ENCODE measurements at places on chromosomes 5 and 9.

- DNase-seq, result no peak
These were observed 19.0 kb downstream of the ENC1 start for GRCh38 chr5:74621492-74621891.

DNA sequence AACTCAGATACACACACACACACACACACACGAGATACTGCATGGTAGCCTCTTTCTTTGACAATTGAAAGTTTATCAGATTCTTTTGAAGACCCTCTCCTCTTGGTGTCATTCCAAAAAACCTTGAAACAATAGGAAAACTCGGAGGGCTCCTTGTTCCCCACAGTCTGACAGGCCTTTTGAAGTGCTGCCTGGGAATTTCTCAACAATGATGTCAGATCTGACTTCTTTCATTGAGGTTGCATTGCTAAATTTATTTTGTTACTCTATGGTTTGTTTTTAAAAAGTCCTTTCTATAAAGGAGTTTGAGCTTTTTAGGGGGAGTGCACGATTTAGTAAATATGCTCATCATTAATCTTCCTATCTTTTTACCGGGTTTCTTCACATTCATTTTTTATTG lies 583.9 kb downstream of the SEMA5A start:
- DNase-seq, result no peak

DNA sequence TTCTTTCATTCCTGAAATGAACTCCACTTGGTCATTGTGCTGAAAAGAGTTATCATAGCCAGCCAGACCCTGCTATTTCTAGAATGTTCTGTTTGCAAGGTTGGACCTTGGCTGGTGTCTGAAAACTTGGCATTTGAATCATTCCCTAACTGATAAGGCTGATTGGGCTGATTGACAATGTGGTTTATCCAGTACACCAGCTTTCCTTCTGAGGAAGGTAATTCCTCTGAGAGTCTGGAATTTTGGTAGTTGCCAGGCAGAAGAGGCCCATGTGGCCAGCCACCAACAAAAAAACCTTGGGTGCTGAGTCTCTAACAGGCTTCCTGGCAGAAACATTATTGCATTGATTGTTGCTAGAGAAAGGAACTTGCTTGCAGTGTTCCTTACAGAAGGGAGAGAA lies 15.3 kb downstream of the SEC61B start:
- no peak for DNase-seq

- no peak for DNase-seq
These were observed 243.2 kb downstream of the ELAVL2 start for GRCh38 chr9:23582836-23583235.

DNA sequence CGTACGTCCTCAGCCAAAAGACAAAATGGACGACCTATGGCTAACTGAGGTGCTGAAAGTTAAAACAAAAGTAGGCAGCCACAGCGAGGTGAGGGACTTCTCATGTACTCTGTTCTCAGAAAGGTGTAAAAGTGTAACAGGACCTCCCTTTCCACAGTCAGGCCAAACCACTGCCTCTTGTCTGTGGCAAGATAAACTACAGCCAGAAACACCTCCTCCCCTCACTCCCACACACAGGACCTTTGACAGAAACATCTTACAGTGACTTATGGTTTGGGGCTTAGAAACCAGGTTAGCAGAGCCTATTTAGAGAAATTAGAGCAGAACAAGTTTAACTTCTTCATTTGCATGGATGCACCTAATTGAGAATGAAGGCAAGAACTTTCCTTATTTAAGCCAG lies 499.1 kb upstream of the GRIN3A start:
- no peak for DNase-seq

DNA sequence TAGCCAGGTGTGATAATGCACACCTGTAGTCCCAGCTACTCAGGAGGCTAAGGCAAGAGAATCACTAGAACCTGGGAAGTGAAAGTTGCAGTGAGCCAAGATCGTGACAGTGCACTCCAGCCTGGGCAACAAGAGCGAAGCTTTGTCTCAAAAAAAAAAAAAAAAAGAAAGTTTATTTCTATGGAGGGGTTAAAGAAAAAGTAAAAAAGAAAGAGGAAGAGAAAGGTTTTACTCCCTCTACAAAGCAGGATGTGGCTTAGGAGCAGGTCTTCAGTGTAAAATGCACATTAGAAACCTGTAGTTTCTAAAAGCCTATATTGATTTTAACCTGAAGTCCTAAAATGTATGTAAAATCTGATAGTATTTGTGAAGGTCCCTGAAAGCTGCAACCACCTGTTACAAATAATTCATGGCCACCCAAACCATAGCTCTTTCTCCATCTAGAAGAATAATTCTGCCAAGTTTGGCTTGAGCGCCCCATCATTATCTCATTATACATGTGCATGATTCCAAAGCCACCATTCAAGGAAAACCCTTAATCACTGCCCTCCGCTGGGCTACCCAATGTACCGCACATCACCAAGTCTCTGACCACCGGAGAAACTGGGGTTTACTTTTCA lies 3.4 kb downstream of the FNBP1 start:
- no peak for DNase-seq

DNA sequence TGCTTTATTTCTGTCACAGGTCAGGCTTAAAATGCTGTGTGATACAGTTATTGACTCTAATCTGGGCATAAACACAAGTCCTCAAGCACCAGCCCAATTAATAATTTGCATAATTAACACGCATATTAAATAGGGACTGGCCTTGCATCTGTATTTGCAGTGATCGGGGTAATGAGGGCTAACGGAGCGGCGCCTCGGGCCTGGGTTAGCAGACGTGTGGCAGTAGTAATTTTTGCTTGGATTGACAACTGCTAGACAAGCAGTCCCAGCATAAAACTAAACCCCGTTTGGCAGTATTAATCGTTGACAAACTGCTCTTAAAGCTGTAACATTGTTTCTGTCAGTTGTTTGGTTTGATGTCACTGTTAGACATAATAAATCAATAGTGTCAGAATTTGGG lies 109.2 kb downstream of the PBX3 start:
- no peak for DNase-seq

DNA sequence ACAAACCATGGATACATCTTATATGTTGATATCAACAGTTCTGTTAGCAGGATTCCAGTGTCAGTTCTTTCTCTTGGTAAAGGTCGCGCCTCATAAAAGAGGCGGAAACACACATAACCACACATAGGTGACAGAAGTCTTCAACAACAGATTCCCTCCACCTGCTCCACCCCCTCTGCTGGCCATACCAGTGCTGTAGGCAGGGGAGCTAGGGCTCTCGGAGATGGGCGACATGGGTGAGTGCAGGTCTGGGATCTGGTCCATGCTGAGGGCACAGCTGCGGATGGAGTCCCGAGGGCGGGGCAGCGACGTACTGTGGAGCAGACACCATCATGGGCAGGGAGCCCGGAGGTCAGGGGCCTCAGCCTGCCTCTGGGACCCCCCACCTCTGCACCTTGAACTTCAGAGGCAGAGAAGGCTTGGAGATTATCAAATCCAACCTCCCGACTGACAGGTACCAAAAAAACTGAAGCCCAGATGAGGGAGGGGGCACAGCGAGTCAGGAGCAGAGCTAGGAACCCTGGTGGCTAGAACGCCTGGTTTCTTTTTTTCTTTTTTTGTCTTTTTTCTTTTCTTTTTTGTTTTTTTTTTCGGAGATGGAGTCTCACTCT lies 12.0 kb upstream of the TOR2A start:
- DNase-seq, result no peak

DNA sequence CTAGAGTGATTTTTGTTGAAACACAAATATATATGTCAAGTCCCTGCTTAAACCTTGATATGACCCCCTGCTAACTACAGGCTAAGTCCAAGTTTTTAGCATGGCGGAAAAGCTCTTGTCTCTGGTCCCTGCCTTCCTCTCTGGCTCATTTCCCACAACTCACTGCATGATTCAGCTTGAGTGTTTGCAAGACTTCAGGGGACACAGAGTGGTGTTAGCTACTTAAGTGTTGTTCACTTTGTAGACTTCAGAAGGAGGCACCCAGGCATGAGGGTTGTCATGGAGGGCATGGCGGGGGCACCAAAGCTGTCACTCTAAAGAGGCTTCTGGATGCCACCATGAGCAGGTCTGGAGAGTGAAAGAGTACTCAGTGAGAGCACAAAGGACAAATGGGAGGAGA lies 362.4 kb upstream of the ACTBL2 start:
- DNase-seq, result no peak

- DNase-seq, result no peak
These were observed 77.5 kb upstream of the CAST start for GRCh38 chr5:96584712-96585111.

- DNase-seq, result no peak
These were observed 565.5 kb downstream of the ZNF608 start for GRCh38 chr5:124180875-124181461.

GRCh38 chr5:168886157-168886556 lies 307.0 kb upstream of the PANK3 start:
- no peak for DNase-seq

DNA sequence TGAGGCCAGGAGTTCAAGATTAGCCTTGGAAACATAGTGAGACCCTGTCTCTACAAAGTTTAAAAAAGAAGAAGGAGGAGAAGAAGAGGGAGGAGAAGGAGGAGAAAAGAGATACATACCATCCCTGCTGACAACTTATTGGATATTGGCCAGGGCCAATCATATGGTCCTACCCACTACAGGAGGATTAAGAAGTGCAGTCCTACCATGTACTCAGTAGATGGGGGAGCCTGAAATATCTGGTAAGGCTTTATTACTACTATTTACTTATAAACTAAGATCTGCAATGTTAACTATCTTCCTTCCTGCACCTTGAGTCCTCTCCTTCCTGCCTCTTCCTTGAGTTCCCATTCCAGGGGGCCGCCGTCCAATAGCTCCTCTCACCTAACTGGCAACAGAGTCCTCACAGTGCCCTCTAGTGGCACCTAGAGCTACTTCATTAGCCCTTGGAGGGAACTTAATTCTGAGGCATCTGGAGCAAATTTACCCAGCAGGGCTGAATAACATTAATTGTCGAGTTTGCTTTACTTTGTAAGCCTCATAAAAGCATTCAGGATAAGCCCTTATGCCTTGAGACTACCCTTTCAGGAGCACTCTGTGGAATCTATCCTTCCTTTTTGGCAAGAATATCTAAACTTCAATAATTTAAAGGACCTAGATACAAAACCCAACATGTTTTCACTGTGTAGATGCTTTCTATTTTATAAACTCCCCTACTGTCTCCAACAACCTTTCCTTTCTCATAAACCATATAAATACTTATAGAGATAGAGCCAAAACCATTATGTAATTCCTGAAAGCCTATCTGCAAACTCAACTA lies 39.1 kb upstream of the RANBP6 start:
- DNase-seq, result peak; percentile 82

DNA sequence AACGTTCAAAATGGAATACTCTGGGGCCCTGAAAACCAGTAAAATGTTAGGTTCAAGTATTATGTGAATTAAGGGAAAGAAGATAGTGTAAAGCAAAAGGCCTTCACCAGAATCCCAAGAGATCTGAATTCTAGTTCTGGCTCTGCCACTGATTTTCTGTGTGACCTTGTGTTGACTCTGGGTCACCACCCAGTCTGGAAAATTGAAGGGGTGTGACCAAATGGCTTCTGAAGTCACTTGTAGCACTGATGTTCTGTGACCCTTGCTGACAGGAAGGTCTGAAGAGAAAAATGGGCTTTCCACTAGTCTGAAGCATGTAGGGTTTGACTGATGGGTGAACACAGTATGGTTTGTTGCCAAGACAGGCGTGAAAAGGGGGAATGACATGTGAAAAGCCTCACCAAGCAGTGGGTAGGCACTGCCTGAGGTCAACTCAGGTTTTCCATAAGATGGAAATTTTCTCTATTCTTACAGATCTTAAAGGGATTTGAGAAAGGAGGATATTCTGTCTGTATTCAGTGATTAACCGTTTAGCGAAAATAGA lies 33.1 kb downstream of the ANP32B start:
- DNase-seq, result no peak

GRCh38 chr5:159178978-159179377 lies 30.4 kb downstream of the RNF145 start:
- no peak for DNase-seq

DNA sequence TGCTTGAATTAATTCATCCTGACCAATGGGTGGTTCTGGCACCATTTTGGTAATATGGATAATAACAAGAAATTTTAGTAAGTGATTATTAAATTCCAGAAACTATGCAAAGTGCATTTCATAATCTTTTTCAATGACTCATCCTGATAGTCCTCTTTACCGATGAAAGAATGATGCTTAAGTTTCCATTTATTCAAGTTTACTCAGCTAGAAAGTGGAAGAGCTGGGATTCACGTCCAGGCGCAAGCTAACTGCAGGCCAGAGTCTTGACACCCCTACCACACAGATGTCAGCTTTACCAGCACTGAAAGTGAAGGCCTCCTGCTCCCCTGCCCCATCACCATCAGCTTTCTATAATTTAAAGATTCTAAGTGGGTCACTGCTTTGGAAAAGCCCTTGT lies 493.5 kb upstream of the WWC1 start:
- no peak for DNase-seq

DNA sequence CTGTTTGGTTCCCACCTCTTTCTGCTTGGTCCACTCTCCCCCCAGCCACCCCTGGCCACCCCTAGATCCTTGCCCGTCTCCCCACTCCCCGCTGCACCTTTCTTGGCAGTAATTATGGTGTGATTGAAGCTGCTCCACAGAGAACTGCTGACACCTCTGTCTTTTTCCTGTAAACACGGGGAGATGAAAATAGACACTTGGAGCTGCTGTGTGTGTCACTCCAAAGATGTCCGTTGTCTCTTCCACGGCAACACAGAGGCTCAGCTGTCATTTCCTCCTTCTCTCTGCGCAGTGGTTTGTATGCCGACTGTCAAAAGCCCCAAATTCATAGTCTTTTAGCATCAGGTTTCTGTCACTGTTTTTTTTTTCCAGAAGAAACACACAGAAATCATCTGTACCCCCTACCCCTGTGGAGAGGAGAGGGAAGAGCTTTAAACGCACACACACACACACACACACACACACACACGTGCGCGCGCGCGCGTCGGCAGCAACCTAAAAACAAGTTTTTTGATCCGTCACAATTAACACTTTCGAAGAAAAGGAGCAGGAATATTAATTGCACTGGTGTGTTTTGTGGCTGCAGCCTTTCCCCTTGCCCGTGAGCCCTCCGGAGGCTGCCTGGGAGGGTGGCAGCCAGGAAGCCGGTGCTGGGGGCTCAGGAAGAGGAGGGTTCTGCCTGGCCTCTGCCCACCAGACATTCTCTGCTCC lies 39.8 kb downstream of the ASS1 start:
- DNase-seq, result no peak

DNA sequence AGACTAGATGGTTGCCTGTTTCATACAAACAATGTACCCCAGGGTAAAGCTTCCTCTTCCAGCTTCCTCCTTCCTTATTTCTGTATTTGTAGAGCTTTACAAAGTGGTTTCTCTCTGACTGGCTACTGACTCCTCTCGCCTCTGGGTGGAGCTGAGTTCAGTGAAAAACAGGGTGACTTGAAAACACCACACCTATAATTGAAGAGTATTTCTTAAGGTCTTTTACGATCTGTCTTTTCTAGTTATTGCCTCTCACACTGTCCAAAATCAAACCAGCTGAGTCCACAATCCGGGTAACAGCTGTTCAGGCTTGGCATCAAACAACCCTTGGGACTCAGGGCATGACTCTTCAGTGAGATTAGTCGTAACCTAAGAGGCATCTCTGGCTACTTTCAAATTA lies 200.4 kb downstream of the ARRDC3 start:
- peak; percentile 43 for DNase-seq

DNA sequence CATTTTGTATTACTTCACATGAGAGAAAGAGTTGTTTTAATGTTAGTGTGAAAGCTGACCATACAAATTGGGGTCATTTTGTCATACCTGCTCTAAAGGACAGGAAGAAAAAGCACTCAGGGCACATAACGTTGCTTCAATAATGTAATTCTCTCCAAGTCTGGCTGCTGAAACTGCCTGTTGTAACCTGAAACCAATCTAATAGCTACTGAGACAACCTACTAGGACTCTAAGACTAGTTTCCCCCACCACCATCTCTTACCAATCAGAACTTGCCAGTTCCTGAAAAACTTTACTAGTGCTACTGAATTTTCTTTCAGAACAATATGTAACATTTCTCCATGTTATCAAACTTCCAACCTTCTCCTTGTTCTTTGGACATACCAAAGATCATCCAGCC lies 374.7 kb downstream of the PTPRD start:
- DNase-seq, result no peak

Data from H1 (cell line).